Posterior vena cava (tissue), 2 donors: ENCODE measurements at places on chromosomes 13 and 19. TPM values are rescaled to one million over a fixed set of nuclear protein-coding genes. Genes with fewer than 3 reads are reported as not detected.

- DNase-seq, result no peak
Measured at GRCh38 chr13:108656742-108657141, 27.3 kb downstream of the MYO16 start.

The CFAP97D2 gene
- not detected for total RNA-seq

DNA sequence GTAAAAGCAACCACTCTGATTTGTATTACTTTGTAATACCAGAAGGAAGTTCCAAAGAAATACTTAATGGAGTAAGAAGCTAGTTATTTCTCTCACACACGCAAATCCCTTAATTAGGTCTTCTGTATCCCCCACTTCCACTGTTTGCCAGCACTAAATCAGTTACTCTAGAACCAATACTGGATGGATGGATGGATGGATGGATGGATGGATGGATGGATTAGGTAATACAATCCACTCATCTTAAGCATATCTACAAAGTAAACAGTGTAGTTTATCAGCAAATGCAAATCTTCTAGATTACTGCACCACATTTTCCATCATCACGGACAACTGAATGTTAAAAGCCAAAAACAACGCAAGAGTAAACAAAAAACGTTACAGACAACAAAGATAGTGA is 5.2 kb upstream of the EFNB2 start:
- no peak for DNase-seq

DNA sequence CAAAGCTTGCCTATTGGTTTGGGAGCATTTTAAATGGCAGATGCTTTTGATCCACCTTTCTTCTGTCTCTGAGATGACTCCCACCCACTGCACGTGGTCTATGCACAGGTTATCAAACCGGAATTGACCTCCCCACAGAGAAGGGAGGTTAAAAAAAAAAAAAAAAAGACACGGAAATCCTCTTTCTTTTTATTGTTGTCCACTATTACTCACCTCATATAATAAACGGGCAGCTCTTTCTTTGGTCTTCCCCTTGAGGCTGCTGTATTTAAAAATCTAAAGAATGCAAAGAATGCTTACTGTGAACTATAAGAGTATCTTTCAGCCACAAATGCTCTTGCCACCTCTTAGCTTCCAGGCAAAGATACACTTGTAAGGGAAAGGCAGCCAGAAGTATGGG is 329.7 kb downstream of the NDFIP2 start:
- DNase-seq, result no peak

DNA sequence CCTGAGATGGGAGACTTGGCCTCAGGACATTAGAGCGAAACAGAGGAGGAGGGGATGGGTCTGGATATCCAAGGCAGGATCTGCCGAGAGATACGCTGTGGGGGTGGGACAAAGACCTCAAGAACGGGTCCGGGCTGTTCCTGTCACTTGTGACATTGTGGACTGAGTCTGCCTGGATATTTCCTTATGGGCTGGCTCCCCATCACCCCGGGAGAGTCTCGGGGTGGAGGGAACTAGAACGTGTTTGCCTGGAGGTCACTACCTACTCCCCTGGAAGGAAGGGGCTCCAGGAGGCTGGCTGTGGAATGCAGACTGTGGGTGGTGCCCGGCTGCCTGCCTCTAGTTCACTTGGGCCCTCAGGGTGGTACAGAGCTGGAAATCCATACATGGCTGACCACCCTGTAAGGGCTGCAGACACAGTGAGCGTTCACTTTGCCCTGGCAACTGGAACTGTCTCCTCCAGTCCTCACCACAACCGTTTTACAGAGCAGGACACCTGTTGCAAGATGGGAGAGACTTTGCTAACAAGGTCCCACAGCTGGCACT is 26.4 kb downstream of the DNM2 start:
- no peak for DNase-seq

- DNase-seq, result no peak
Measured at GRCh38 chr13:67914535-67914934, 684.4 kb upstream of the PCDH9 start.

- DNase-seq, result no peak
Measured at GRCh38 chr19:42290523-42291434, 11.2 kb upstream of the PRR19 start.

The PROZ gene
- not detected for total RNA-seq

The ZIC2 gene
- total RNA-seq, result 0.10 TPM
